ENCODE measurements at places on chromosomes 7 and 10. TPM values are rescaled to one million over a fixed set of nuclear protein-coding genes. Genes with fewer than 3 reads are reported as not detected.

NHLRC2 gene
- 21.9 TPM for total RNA-seq

GRCh38 chr7:68739306-68739705 lies 859.0 kb upstream of the AUTS2 start:
- H3K27ac ChIP-seq: no peak overlapping the region
- DNase-seq: no peak
- H3K36me3 ChIP-seq: no peaks in the 10 kb centered on the region
- no peak overlapping the region for H3K4me3 ChIP-seq
- H3K4me1 ChIP-seq: no peaks in the 10 kb centered on the region

DNA sequence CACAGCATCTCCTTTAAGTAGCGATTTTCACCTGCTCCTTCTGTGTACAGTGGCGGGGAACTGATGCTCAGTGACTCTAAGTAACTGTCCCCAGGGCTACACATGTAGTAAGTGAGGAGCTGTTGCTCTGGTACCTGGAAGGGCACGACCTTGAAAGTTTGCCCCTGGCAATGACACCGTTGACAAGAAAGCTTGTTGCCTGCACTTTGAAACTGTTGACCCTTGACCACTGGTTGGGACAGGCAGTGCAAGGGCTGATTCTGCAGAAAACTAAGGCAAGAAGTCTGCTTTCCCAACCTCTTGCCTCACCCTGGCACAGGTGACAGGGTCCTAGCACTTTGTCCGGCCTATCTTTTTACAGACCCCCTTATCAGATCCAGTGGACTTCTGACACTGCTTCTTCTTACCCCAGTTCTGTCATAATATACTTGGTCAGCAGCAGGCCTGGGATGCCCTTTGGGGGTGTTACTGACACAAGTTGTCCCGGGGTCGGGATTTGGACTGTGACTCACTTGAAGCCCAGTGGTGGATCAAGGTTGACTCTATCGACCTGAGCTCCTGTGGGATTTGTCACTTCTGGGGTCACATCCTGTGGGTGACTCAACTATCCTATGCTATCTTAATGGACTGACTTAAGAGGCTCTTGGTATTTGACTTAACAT lies 5.8 kb downstream of the ACSL5 start:
- H3K36me3 ChIP-seq: no peaks in the 10 kb centered on the region
- no peak overlapping the region for H3K4me3 ChIP-seq
- H3K27ac ChIP-seq: no peak overlapping the region
- H3K27me3 ChIP-seq: no peaks in the 10 kb centered on the region

- H3K4me3 ChIP-seq: peak overlapping the region; percentile 38
- peaks cover 11% of the 10 kb centered on the region for H3K4me1 ChIP-seq
- no peaks in the 10 kb centered on the region for H3K27me3 ChIP-seq
- peaks cover 5% of the 10 kb centered on the region for H3K36me3 ChIP-seq
- H3K27ac ChIP-seq: no peak overlapping the region
Measured at GRCh38 chr10:103663236-103663635, 169.7 kb downstream of the NEURL1 start.
